Mucosa of descending colon (tissue), 3 donors: ENCODE measurements at places on chromosomes 7 and 10. TPM values are rescaled to one million over a fixed set of nuclear protein-coding genes. Genes with fewer than 3 reads are reported as not detected.

Gene OR2A5
- not detected for total RNA-seq

Gene NXPH1
- total RNA-seq, result not detected

Gene IRF5
- total RNA-seq, result 10.1 TPM

Gene PRKG1
- total RNA-seq, result 17.1 TPM

Gene INHBA
- total RNA-seq, result 0.28 TPM
